Uterus (tissue), 4 donors: ENCODE measurements at places on chromosomes 4 and X. TPM values are rescaled to one million over a fixed set of nuclear protein-coding genes. Genes with fewer than 3 reads are reported as not detected.

- no peak for DNase-seq
- no peak overlapping the region for H3K4me3 ChIP-seq
- no peak overlapping the region for H3K27ac ChIP-seq
- H3K4me1 ChIP-seq = no peaks in the 10 kb centered on the region
These were observed 267.0 kb upstream of the KLF3 start for GRCh38 chr4:38396845-38397547.

DNA sequence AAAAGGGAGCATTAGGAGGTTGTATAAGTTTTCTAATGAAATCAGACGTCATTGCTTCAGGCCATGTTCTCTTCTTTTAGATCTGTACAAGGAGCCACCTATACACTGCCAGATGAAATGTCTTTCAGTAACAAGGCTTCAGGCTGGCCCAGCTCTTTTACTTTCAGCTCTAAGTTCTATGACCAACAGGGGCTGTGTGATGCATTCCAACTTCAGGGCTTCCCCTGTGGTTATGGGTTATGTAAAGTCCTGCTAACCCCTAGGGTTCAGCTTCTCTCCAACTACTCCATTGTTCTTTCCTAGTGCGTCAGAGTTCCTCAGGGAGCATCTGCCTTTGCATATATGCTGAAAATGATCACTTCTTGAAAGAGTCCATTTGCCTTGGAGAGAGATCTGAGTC, 79.4 kb upstream of the TTC29 start:
- no peaks in the 10 kb centered on the region for H3K27me3 ChIP-seq
- DNase-seq = no peak
- H3K27ac ChIP-seq = no peak overlapping the region

GRCh38 chr4:37586194-37586593, 100.0 kb downstream of the RELL1 start:
- H3K27me3 ChIP-seq = no peaks in the 10 kb centered on the region
- no peak overlapping the region for H3K4me3 ChIP-seq
- DNase-seq = no peak
- H3K27ac ChIP-seq = no peak overlapping the region
- H3K36me3 ChIP-seq = no peaks in the 10 kb centered on the region

DNA sequence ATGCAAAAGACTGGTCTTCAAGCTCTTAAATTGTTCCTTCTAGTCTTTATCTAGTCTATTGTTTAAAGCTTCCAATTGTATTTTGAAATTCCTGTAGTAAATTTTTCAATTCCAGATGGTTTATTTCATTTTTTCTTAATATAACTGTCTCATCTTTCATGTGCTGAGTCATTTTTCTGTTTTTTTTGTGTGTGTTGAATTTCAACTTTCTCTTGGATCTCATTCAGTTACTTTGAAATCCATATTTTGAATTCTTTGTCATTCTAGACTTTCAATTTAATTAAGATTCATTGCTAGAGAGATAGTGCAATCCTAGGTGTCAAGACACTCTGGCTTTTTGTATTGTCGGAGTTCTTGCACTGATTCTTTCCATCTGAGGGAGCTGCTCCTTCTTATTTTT, 128.0 kb upstream of the PRKG2 start:
- no peak overlapping the region for H3K27ac ChIP-seq
- no peak overlapping the region for H3K4me3 ChIP-seq
- no peaks in the 10 kb centered on the region for H3K27me3 ChIP-seq
- no peaks in the 10 kb centered on the region for H3K36me3 ChIP-seq

CXorf58 gene
- total RNA-seq = 0.29 TPM
